ENCODE measurements at places on chromosomes 11 and 22. TPM values are rescaled to one million over a fixed set of nuclear protein-coding genes. Genes with fewer than 3 reads are reported as not detected.

The RAG1 gene
- total RNA-seq = 0.36 TPM

The OTOG gene
- not detected for total RNA-seq

The APOBEC3G gene
- 15.6 TPM for total RNA-seq

The OR4X1 gene
- total RNA-seq = not detected

The PGR gene
- total RNA-seq = 0.29 TPM

The IL17REL gene
- not detected for total RNA-seq

The CD44 gene
- total RNA-seq = 268 TPM

The OR2AG1 gene
- not detected for total RNA-seq

The TTLL1 gene
- 20.0 TPM for total RNA-seq

The ADSL gene
- total RNA-seq = 120 TPM

The KAT5 gene
- total RNA-seq = 37.4 TPM

The PIWIL4 gene
- 1.8 TPM for total RNA-seq

The WNT7B gene
- not detected for total RNA-seq

The OR52H1 gene
- 0.29 TPM for total RNA-seq

The PPP2R1B gene
- 18.0 TPM for total RNA-seq

The CDC42BPG gene
- total RNA-seq = 0.29 TPM

The LRRC74B gene
- total RNA-seq = under 0.01 TPM

The GGTLC2 gene
- total RNA-seq = not detected

The KCNK4 gene
- 0.29 TPM for total RNA-seq

The KCNJ5 gene
- 0.36 TPM for total RNA-seq

The DKK3 gene
- 72.4 TPM for total RNA-seq

The CD3D gene
- total RNA-seq = not detected

The SHANK2 gene
- total RNA-seq = 3.5 TPM

The RAB36 gene
- total RNA-seq = 8.5 TPM

The USP35 gene
- total RNA-seq = 21.4 TPM

The APLNR gene
- not detected for total RNA-seq

The CCDC34 gene
- total RNA-seq = 3.6 TPM

The HIC2 gene
- total RNA-seq = 2.1 TPM

The YPEL4 gene
- total RNA-seq = 0.72 TPM

The NPAS4 gene
- 0.36 TPM for total RNA-seq

The CATSPERZ gene
- 0.29 TPM for total RNA-seq

The KRTAP5-1 gene
- not detected for total RNA-seq

The HIKESHI gene
- 65.9 TPM for total RNA-seq

The ACR gene
- total RNA-seq = not detected

The CECR2 gene
- not detected for total RNA-seq

The FGF19 gene
- total RNA-seq = not detected

The MMP13 gene
- total RNA-seq = 2.5 TPM

The FXYD6 gene
- total RNA-seq = not detected

The CARD10 gene
- 12.7 TPM for total RNA-seq

The IGLL5 gene
- not detected for total RNA-seq

The C11orf42 gene
- not detected for total RNA-seq

The C22orf42 gene
- total RNA-seq = not detected

The TSPAN18 gene
- total RNA-seq = 5.8 TPM

The MUC15 gene
- total RNA-seq = not detected

The CDK2AP2 gene
- 10.3 TPM for total RNA-seq

The ATL3 gene
- 276 TPM for total RNA-seq

The ADM2 gene
- total RNA-seq = 9.1 TPM

The DRICH1 gene
- 0.29 TPM for total RNA-seq

The FOLH1 gene
- total RNA-seq = not detected

The KIF18A gene
- 4.0 TPM for total RNA-seq
